ENCODE measurements at places on chromosomes 2 and 18.

DNA sequence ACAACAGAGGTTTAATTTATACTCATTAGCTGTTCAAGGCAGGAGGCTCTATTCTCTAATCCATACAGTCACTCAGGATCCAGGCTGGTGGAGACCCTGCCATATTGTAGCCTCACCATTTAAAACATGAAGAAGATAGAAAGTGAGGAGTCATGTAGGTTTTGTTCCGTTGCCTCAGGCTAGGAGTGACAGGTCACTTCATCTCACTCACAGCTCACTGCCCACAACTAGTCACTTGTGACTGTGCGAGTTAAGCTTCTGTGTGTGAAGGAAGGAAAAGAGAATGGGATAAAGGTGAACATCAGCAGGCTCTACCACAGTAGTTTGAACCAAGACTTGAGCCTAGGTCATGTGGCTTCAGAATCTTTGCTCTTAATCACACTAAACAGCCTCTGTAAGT is 9.0 kb upstream of the IGFBP2 start:
- DNase-seq = no peak

- DNase-seq = peak; percentile 22
These were observed 30.7 kb upstream of the STEAP3 start for GRCh38 chr2:119192893-119193292.

DNA sequence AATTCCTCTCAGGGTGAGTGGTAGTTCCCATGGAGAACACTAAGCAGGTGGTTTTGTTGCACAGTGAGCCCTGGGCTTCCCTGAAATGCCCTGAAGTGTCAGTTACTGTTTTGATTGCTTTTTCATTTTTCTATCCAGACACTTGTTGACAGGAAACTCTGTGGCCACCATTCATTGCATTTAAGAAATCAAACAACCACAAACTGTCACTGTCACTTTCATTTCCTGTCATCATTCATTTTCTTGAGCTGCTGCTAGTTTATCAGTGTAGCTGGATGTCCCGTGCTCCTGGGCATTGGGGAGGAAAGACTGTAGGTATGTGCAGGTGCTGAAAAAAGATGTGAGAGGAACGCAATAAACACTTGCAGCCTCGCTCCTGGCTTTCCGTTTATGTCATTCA is 891.6 kb upstream of the ZEB2 start:
- DNase-seq = no peak

GRCh38 chr18:36772241-36772723 is 56.5 kb downstream of the TPGS2 start:
- no peak for DNase-seq

- DNase-seq = no peak
These were observed 48.0 kb downstream of the GBX2 start for GRCh38 chr2:236120141-236120601.

DNA sequence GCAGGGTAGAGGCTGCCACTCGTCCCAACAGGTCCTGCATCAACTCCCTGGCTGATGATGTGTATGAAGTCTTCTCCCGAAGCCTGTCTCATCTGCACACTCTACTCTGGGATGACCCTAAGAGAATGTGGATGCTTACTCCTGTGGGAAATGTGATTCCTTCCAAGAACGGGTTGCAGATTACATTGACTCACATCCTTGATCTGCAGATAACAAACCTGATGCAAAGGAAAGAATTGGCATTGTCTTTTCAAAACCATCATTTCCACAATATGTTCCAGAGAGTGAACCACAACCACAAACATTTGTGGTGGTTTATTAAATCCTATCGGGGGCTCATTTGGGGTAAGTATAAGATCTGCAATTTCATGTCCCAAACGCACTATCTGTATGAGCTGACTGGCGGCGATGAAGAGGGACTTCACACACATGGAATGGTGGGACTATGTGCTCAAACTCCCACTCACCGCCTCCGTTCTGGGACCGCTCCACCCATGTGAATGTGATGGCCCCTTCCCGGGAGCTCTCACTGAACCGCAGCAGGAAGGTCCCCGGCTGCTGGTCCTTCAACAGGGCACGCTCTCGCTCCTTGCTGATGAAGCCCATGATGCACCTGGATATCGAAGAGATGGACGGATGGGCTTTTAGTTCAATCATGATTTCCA is 35.5 kb downstream of the STAT1 start:
- no peak for DNase-seq

- no peak for DNase-seq
These were observed 35.0 kb upstream of the AGAP1 start for GRCh38 chr2:235458839-235459273.

DNA sequence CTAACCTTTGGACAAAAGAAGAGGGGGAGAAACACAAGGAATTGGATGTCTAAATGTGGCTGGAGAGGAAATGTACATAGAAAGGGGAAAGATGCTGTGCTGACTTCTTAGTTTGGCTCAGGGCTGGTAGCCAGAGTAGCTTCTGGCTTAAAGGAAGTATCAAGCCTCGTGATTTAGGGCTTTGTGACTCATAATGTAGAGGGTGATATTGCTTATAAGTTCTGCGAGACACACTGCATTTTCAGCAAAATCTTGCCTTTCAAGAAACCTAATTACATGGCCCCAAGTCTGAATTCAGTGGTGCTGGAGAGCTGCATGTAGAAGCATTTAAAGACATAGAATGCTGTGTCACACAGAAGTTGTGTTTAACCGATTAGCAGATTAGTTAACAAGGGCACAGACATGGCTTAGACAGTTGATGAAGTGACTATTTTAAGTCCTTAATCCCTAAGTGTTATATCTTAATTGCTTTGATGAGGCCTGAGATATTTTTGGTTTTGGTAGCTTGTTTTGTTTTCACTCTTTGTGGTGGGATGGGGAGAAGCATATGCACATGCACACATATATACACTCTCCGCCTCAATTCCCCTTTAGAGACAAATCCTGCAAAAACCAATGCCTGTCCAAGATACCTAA is 66.4 kb downstream of the EPAS1 start:
- DNase-seq = no peak

DNA sequence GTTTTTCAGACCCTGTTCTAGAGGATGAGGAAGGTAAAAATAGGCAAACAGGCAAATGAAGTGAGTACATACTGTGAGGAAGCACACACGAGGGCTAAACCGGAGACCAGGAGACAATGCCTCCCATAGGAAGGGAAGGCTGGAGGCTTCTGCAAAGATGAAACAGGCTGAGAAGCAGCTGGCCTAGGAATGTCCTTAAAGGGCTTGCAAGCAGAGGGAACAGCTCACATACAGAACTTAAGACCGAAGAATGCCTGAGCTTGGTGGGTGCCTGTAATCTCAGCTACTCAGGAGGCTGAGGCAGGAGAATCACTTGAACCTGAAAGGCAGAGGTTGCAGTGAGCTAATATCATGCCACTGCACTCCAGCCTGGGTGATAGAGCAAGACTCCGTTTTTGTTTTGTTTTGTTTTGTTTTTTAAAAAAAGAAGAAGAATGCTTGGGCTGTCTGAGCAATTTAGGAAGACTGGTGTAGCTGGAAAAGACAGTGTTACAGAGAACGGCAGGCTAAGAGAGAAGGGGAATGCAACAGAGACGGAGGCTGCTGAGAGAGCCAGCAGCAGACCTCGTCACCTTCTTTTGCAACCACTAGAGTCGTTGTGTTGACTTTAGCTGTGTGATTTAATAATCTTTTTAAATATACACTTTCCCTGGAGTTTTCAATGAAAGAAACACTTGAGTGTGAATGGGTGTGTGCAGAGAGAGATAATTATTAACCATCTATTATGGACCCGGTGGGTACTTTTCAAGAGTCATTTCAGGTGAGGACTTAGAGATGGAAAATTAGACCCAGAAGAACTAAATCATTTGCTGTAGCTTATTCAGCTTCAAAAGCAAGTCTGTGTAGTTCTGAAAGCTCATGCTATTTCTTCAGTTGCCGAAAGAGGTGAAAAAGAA is 232.8 kb downstream of the GALR1 start:
- DNase-seq = no peak

- no peak for DNase-seq
These were observed 110.2 kb upstream of the ITGB6 start for GRCh38 chr2:160310118-160310828.

DNA sequence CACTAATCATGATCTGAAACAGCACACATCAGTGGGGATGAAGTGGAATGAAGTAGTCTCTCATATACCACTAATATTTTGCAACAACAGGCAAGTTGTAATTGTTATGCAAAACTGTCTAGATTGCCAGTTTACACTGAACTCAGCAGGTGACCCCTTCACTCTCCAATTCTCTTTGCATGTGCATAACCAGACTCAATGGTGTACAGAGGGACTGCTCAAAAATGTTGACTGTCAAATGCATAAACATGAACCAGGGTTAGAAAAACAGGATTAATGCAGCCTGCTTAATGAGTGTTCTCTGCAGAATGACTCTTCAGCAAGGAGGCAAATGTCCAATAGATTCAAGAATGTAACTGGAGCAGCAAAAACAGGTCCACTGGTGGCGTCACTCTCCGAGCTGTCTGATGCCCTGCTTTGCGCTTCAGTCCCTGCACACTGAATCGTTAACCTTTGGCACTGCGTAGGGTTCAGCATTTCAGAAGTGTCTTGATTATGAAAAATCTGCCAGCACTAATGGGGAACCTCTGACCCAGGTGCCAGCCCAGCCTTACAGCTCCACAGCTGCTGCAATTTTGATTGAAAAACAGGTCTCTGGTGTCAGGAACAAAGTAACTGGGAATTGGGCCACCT is 209.3 kb downstream of the TDRD15 start:
- no peak for DNase-seq

DNA sequence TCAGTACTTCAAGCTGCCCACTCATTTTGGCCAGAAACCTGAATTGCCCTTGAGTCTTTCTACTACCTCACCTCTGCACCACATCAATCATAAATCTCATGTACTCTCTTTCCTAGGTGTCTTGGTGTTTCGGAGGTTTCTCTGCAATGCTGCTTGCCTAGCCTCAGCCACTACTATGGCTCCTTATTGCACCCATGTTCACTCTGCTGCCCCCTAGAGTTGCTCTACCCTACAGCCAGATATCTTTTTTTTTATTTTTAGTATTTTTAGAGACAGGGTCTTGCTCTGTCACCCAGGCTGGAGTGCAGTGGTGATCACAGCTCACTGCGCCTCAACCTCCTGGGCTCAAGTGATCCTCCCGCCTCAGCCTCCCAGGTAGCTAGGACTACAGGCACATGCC is 413.0 kb downstream of the PTPRM start:
- DNase-seq = no peak

DNA sequence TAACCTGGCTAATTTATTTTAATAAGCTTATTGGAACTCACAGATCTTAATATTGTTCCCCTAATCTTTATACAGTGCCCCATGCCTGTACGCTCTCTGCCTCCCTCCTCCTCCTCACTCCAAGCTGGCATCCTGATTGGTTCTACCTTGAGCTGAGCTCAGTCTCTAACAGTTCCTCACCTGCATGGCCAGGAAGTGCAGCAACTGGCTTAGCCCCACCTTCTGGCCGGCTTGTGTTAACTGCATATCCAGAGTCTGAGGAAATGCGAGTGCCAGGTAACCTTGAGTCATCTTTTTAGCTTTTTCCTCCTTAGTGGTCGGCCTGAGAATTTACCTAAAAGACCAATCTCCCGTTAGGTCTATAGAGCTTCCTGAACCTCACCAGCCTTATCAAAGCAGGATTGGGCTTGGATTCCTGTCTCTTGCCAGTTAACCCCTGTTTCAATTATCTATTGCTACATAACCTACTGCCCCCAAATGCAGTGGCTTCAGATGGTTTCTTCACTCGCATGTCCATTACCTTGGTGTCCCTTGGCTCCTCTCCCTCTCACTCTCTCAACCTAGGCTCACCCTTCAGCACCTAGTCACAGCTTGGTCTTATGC is 89.5 kb upstream of the STK39 start:
- DNase-seq = no peak
